ENCODE measurements at places on chromosomes 12 and 14.

DNA sequence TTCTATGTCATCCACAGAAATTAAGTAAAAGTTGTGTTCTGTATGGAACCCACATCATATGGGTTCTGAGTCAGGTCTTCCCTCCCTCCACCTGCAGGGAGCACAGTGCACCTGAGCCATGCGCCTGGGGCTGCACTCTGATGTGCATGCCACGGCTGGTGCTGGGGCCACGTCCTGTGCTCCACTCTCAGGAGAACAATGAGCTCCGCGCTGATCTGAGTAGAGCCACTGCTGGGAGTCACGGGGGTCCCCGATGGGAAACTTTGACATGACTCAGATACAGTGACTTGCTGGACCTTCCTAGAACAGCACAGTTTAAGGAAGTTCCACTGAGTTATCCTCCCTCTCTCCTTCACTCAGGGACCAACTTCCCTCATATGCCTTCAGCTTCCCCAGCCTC is 683.4 kb downstream of the TMEM121 start:
- DNase-seq, result no peak

- DNase-seq, result no peak
Measured at GRCh38 chr12:54341378-54342300, 16.7 kb downstream of the COPZ1 start.

GRCh38 chr14:92637228-92637627 is 111.2 kb downstream of the LGMN start:
- DNase-seq, result no peak

DNA sequence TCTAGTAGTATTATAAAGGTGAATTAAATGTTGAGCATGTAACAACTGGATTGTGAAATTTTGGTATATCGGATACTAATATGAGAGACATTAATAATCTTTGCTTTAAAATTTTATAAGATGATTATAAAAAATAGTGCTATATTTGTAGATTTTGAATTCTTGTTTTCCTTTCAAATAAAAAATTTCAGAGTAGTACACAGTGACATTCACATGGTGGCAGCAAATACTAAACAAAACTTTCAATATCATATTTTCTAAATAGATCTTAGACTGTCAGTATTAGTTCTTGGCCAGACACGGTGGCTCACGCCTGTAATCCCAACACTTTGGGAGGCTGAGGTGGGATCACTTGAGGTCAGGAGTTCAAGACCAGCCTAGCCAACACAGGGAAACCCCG is 166.0 kb downstream of the NAV3 start:
- no peak for DNase-seq

DNA sequence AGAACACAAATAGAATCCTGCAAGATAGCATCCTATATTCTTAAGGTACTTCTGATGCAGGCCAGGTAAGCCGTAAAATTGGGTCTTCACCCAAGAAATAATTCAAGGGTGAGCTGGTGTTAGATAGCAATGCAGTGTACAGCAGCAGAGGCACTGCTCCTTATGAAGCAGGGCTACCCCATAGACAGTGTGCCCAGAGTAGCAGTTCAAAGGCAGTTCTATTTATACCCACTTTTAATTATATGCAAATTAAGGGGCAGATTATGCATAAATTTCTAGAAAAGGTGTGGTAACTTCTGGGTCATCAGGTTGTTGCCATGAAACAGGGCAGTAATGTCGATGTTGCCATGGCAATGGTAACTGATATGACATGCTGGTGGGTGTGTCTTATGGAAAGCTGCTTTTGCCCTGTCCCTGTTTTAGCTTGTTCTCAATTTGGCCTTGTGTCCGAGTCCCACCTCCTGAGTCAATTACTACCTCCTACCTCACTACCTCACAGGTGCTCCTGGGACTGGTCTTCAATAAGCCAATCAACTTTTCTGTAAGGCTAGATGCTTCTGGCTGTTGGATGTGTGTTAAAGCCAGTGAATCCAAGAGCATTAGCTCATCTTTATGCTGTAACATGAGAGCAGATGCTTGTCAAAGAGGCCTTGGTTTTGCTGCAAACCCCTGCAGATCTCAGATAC is 61.0 kb downstream of the PPM1A start:
- no peak for DNase-seq

DNA sequence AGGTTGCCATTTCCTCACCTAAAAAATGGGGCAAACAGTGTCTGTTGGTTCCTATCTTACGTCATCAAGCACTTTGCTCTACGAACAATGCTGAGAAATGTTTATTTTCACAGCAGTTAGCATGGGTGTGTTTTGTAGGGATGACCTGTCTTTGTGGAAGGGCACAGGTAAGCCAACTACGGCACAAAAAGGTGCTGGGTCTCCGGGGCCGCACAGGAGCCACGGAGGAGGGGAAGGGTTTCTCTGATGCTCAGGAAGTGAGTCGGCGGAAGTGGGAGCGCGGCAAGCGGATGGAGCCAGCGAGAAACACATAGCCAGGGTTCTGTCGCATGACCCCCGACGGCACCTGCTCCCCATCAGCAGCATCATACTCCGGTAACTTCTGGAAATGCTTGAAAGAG is 65.6 kb upstream of the TCL1B start:
- DNase-seq, result no peak

DNA sequence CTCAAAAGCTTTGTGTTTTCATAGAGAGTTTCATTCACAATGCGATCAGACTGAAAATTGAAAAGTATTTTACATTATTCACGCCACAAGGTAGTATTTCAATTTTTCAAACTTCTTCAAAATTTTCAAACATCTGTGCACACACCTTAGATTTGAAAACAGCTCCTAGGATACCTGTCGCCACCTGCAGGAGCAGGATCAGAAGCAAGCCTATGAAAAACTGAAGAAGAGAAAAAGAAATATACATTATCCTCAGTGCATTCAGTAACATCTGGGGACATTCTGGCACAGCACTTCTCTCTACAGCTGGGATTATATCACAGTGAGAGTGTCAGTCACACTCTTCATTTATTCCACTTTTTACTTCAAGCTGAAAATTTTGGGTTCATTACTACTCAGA is 19.8 kb downstream of the TSPAN8 start:
- DNase-seq, result no peak
